K562 (cell line): ENCODE measurements at places on chromosomes 6 and 20. TPM values are rescaled to one million over a fixed set of nuclear protein-coding genes. Genes with fewer than 3 reads are reported as not detected.

GRCh38 chr6:19830171-19830570, 7.0 kb upstream of the ID4 start:
- no peak for DNase-seq

DNA sequence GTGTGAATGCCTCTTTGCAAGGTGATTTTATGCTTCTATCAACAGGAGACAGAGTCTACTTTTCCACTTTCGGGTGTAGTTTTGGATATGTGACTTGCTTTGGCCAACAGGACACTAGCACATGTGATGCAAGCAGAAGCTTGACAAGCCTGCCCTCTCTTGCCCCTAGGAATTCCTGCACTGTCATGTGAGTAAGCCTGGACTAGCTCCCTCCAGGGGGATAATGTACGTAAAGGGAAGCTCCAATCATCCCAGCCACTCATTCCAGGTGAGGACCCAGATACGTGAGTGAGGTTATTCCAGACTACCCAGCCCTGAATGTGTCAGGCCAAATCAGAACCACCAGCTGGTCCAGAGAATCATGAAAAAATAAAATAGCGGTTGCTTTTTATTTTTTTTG, 33.3 kb downstream of the BEND3 start:
- DNase-seq: no peak

- no peak for DNase-seq
Observed at GRCh38 chr6:63509652-63510352, 62.5 kb upstream of the LOC128125822 start.

DNA sequence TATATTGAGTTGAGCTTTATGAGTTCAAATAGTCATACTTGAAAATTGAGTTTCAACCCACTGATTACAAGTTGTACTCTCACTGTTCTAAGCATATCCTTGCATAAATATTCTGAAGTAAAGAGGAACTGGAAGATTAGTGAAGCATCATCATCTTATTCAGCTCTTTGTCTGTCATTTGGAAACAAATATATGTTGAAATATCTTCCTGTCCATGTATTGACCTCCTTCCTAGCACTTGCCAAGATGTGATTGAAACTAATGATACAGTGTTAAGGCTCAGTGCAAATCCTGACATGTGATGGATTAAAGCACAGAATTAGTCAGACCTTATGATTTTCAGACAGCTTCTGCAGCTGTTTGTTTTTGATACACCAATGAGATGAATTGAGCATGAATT, 434.3 kb downstream of the TBC1D32 start:
- DNase-seq: no peak

CYP39A1 gene
- not detected in 2 replicates for total RNA-seq

BCAS1 gene
- total RNA-seq: 0.93 and 1.0 TPM in 2 replicates

CDC40 gene
- 15.1 and 16.8 TPM in 2 replicates for total RNA-seq
